Activated CD8-positive, alpha-beta T cell treated with anti-CD3 and anti-CD28 coated beads, Interleukin-2, amount 10 ng/mL, durations not matched to agents 7 days and 5 days (primary cell): ENCODE measurements at places on chromosomes 7 and 10. TPM values are rescaled to one million over a fixed set of nuclear protein-coding genes. Genes with fewer than 3 reads are reported as not detected.

DNA sequence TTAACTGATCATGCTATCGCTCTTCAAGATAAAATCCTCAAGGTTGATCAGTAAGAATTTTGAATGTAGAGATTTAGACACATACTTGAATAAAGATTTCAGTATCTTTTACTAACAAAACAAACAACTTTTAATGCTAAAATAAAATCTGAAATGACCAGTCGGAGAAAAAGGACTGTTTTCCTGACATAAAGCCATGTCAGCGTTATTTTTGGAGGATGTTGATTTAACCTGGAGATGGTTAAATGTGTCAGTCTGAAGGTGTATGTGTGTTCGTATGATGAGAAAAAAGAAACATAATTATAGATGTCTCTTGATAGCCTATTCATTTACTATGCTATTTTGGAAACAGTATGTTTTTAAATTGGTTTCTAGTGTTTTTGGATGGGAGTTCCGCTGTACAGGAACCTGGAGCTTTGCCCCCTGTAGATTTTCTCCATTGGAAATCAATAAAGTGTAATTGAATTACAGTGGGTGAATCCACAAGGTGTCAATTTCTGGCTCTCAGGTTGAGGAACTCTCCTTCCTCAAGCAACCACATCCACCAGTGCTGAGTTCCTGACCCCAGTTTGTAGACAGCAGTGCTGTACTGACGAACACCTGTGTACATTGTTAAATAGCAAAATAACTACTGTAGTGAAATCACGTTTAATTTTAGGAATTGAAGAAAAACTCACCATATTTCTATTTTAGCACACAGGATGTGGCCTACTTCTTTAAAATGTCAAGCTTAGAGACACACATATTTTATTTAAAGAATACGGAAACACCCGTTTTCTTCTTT lies 670.1 kb downstream of the MAGI2 start:
- H3K27me3 ChIP-seq: no peaks in the 10 kb centered on the region
- H3K4me1 ChIP-seq: no peaks in the 10 kb centered on the region
- no peak overlapping the region for H3K27ac ChIP-seq
- DNase-seq: no peak
- H3K4me3 ChIP-seq: no peak overlapping the region

GRCh38 chr10:86047588-86047987 lies 319.0 kb downstream of the GRID1 start:
- peaks cover 23% of the 10 kb centered on the region for H3K27me3 ChIP-seq
- H3K36me3 ChIP-seq: no peaks in the 10 kb centered on the region
- H3K27ac ChIP-seq: no peak overlapping the region
- H3K4me1 ChIP-seq: peaks cover 13% of the 10 kb centered on the region
- DNase-seq: no peak

Gene ASB10
- not detected for total RNA-seq

Gene HOXA2
- not detected for total RNA-seq

DNA sequence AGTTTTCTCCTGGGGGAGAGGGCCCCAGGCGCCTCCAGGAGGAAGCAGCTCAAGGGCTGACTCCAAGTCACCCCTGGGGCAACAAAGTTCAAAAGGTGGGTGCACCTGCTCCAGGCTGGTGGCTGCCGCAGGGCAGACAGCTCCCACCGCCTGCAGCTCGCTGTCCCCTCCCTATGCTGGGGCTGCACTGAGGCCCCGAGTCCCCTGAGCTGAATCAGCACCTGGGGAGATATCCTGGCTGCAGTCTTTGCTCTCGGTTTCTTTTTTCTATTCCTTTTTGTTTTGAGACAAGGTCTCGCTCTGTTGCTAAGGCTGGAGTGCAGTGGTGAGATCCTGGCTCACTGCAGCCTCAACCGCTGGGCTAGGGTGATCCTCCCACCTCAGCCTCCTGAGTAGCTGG lies 183.4 kb downstream of the DNAJB6 start:
- DNase-seq: no peak
- no peak overlapping the region for H3K4me3 ChIP-seq
- no peaks in the 10 kb centered on the region for H3K36me3 ChIP-seq
- peaks cover 9% of the 10 kb centered on the region for H3K27me3 ChIP-seq
- no peaks in the 10 kb centered on the region for H3K4me1 ChIP-seq
- H3K27ac ChIP-seq: no peak overlapping the region

- no peak overlapping the region for H3K4me3 ChIP-seq
- H3K27me3 ChIP-seq: no peaks in the 10 kb centered on the region
- no peak overlapping the region for H3K27ac ChIP-seq
- no peak for DNase-seq
- peaks cover 7% of the 10 kb centered on the region for H3K4me1 ChIP-seq
These were observed 24.2 kb upstream of the MACC1 start for GRCh38 chr7:20241194-20241910.

- peaks cover 21% of the 10 kb centered on the region for H3K27me3 ChIP-seq
- H3K27ac ChIP-seq: no peak overlapping the region
- H3K36me3 ChIP-seq: no peaks in the 10 kb centered on the region
- no peak overlapping the region for H3K4me3 ChIP-seq
- DNase-seq: peak; percentile 18
These were observed 16.8 kb downstream of the RASGEF1A start for GRCh38 chr10:43249962-43250614.

DNA sequence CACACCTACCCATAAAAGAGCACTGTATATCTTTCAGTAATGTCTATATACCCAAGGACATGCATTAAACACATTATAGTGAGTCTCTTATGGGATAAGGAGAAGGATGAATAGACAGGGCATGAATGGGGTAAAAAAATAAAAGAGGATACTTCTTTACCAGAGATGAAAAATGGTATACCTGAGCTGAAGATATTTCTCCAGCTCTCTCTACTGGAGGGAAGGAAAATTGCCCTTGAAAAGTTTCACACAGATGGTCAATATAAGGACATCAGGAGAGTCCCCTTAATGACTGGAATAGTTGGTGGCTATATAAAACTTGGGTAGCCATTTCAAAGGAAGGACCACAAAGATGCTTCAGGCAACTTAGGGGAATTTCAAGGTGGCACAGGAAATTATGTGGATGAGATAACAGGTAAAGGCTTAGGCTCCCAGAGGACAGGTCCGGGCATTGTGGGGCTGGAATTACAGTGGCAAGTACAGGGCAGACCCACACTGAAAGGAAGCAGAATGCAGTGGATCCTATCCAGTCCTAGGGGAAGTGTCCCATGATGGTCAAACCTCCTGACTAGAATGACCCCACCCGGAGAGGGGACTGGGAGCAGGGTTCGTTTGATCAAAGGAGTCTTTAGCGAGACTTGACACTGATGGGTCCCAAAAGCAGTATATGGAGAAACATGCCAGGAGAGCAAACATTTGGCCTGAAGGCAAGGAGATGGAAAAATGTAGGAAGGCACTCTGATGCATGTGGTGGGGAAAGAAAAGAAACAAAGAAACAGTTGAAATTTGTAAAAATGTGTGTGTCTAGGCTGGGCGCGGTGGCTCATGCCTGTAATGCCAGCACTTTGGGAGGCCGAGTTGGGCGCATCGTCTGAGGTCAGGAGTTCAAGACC lies 35.6 kb downstream of the PLAU start:
- H3K4me3 ChIP-seq: no peak overlapping the region
- no peak overlapping the region for H3K27ac ChIP-seq
- DNase-seq: no peak
- H3K36me3 ChIP-seq: no peaks in the 10 kb centered on the region

GRCh38 chr7:112086496-112087254 lies 119.5 kb downstream of the DOCK4 start:
- no peak overlapping the region for H3K4me3 ChIP-seq
- H3K4me1 ChIP-seq: peaks cover 3% of the 10 kb centered on the region
- no peaks in the 10 kb centered on the region for H3K36me3 ChIP-seq
- H3K27ac ChIP-seq: no peak overlapping the region
- DNase-seq: no peak

DNA sequence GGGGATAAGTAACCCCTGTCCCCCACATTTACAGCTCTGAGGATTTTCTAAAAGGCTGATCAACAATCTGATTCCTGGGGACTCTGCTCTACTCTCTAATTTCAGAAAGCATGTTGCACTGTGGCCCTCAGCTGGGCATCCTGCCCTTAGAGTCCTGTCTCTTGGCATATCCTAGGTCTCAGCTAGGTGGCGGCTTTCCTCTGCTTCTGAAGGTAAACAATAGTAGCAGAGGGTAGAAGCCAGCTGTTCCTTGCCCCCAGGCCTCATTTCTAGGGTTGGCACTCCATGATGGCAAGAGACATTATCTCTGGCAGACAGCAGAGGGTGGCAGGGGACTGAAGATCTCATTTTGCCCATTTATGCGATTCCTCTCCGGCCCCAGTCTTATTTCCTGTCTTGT lies 77.0 kb downstream of the ADCYAP1R1 start:
- no peaks in the 10 kb centered on the region for H3K36me3 ChIP-seq
- no peaks in the 10 kb centered on the region for H3K4me1 ChIP-seq
- no peak overlapping the region for H3K27ac ChIP-seq
- H3K27me3 ChIP-seq: peaks cover 6% of the 10 kb centered on the region

DNA sequence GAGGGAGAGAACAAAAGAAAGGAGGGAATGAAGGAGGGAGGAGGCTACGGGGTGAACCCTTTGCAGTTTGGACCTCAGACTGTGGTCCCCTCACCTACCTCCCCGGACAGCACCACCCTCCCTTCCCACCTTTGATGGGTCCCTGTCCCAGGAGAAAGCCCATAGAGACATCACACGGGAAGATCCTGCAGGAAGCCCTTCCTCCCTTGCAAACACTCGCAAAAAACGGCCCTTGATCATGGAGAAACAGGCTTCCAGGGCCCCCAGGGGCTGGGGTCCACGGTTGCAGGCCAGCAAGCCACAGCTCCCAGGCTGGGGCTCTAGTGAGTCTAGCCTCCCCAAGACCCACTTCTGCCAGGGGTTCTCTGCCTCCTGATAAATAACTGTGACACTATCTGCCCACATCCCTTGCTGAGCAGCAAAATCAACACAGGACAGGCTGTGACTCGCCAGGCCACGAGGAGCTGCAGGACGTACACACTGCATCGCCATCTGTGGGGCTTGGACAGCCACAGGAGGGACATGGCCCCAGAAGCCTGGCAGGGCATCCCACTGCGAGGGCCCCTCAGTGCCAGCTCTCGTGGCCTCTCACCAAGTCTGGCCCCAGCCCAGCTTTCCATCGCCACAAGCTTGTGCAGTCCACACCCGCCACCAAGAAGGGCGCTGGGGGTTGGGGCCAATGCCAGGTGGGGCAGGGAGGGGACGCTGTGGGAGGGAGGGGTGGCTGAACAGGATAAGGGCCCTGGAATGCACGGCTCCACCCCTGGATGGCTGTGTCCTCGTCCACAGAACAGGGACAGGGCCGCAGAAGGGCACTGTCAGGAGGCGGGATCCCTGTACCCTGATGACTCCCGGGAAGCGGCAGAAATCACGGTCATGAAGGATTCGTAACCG lies 34.2 kb downstream of the PDGFA start:
- no peaks in the 10 kb centered on the region for H3K36me3 ChIP-seq
- no peak overlapping the region for H3K27ac ChIP-seq
- no peak for DNase-seq
- no peaks in the 10 kb centered on the region for H3K4me1 ChIP-seq

Gene MET
- not detected for total RNA-seq

Gene KCP
- not detected for total RNA-seq

Gene BTBD16
- not detected for total RNA-seq

GRCh38 chr10:91556691-91557566 lies 75.9 kb downstream of the PPP1R3C start:
- H3K4me1 ChIP-seq: no peaks in the 10 kb centered on the region
- no peak for DNase-seq

DNA sequence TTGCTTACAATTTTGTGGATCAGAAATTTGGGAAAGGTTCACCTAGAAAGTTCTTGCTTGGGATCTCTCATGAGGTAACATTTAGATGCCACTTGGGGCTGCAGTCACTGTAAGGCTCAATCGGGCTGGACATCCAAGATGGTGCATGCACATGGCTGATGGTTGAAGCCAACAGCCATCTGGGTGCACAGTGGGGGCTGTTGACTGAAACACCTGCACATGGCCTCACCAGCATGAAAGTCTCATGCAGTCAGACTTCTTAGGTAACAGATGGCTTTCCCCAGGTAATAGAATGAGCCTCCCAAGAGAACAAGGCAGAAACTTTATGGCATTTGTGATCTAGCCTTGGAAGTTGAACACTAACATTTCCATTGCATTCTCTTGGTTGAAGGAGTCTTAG lies 740.7 kb upstream of the AUTS2 start:
- no peaks in the 10 kb centered on the region for H3K27me3 ChIP-seq
- H3K4me1 ChIP-seq: no peaks in the 10 kb centered on the region
- no peak overlapping the region for H3K27ac ChIP-seq

DNA sequence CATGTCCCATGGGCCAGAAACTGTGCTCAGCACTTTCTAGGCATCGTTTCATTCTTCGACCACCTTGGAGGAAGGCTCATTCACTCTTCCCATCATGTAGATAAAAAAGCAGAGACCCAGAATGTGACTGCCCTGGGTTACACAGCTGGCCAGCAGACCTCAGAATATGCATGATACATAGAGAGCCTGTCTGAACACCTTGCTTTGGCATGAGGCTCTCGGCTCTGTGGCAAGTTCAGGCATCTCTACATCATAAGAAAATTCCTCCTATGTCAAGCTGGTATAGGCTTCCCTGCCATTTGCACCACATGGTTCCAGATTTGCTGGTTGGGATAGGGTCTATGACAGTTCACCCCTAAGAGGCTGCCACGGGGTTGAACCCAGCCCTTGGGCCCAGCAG lies 134.1 kb downstream of the CDH23 start:
- no peak overlapping the region for H3K27ac ChIP-seq
- H3K27me3 ChIP-seq: no peaks in the 10 kb centered on the region

Gene GPR26
- total RNA-seq: not detected

DNA sequence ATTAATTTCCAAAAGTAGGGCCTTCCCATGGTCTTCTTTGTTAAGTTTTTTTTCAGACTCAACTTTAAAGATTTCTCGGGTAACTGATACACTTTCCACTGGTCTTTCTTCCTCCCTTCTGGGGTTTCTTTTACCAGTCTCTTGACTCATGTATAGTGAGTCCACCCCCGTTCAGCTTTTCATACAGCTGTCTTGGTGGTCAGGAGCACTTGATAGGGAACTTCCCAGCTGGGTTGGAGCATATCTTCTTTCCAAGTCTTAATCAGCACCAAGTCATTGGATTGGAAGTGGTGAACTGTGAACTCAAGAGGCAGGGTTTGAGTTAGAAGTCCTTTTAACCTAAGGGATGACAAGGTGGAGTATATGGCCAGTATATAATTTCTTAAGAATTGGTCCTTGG lies 29.2 kb upstream of the ELOVL3 start:
- peaks cover 3% of the 10 kb centered on the region for H3K36me3 ChIP-seq
- no peak overlapping the region for H3K4me3 ChIP-seq
- no peaks in the 10 kb centered on the region for H3K4me1 ChIP-seq
- no peak overlapping the region for H3K27ac ChIP-seq
- no peak for DNase-seq

Gene CYP26C1
- 0.11 TPM for total RNA-seq

Gene NPVF
- not detected for total RNA-seq
